ENCODE measurements at places on chromosomes 16 and 17. TPM values are rescaled to one million over a fixed set of nuclear protein-coding genes. Genes with fewer than 3 reads are reported as not detected.

The ADAM11 gene
- total RNA-seq, result 0.13 TPM

The TAT gene
- total RNA-seq, result not detected

The ATP2A3 gene
- 1.3 TPM for total RNA-seq

The ACSM2A gene
- under 0.01 TPM for total RNA-seq

The GCGR gene
- not detected for total RNA-seq
